ENCODE measurements at places on chromosomes 2 and 18. TPM values are rescaled to one million over a fixed set of nuclear protein-coding genes. Genes with fewer than 3 reads are reported as not detected.

The CTAGE1 gene
- not detected for total RNA-seq

- no peak for DNase-seq
Observed at GRCh38 chr2:9203876-9204275, 2.7 kb upstream of the ASAP2 start.

DNA sequence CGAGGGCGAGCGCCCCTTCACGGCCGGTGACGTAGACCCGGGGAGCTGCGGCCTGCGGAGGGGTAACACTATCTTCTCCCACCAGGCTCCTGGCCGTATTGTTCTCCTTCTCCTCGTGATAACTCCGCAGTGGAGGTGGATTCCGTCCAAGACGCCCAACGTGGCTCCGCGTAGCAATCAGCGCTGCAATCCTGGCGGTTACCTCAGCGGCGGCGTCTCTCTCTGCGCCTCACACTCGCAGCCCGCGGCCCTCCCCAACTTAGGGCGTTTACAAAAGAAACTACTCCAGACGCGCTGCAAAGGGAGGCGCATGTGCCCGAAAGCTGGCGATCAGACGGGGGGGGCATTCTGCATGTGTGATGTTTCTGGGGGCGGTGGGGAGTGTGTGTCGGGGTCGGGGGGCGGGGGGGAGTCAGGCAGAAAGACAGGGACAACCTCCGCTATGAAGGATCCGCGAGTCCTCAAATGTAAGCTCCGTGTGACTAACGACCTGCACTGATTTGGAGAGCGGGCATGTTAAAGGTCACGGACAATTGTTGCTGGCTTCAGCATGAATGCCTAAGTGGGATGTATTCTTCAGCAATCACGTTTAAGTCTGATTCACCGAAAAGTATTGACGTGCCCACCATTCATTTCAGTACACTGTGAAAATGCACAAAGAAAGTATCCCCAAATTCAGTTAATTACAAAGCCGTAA is 1.3 kb upstream of the ZNF516 start:
- no peak for DNase-seq

The SH3BP4 gene
- 0.05 TPM for total RNA-seq

The CD8B gene
- 0.64 TPM for total RNA-seq

The VSNL1 gene
- not detected for total RNA-seq

The CFC1 gene
- total RNA-seq = not detected

The COPS9 gene
- total RNA-seq = 112 TPM

DNA sequence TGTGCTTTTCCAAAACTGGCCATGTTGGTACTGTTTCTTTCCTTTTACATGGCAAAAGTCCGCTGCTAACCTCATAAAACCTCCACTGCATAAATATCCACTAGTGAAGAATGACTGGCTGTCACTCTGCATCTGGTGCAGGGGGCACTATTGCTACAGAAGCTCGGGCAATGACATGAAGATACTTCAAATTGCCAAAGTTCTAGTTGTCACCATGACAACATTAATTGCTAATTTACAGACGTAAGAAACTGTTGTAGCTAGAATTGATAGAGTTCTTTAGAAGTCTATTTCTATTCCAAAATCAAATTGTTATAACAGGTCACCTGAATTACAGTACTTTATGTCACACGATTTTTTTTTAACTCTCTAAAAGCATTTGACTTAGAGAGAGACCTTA is 845 bp downstream of the CFAP210 start:
- no peak for DNase-seq

The ID2 gene
- 431 TPM for total RNA-seq

DNA sequence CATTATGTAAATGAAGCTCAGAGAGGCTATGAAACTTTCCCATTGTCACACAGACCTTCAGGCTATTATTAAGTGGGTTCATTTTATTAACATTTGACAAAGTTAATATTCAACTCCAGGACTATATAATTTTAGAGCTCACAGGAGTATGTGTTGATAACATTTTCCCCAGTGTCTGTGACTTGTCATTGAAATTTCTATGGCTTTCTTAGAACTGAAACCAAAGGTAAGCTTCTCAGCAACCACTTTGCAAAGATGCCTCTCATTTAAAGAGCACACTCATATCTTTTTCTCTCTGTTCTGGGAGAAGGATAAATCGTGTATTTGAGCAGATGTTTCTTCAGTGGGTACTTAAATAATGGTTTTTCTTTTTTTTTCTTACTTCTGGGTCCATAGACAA is 61.8 kb upstream of the LHCGR start:
- no peak for DNase-seq

GRCh38 chr2:3238951-3239841 is 138.4 kb downstream of the EIPR1 start:
- DNase-seq = no peak

GRCh38 chr2:230650585-230651137 is 62.0 kb upstream of the CAB39 start:
- DNase-seq = no peak

GRCh38 chr18:49082714-49083688 is 132.2 kb upstream of the SMAD7 start:
- DNase-seq = no peak

DNA sequence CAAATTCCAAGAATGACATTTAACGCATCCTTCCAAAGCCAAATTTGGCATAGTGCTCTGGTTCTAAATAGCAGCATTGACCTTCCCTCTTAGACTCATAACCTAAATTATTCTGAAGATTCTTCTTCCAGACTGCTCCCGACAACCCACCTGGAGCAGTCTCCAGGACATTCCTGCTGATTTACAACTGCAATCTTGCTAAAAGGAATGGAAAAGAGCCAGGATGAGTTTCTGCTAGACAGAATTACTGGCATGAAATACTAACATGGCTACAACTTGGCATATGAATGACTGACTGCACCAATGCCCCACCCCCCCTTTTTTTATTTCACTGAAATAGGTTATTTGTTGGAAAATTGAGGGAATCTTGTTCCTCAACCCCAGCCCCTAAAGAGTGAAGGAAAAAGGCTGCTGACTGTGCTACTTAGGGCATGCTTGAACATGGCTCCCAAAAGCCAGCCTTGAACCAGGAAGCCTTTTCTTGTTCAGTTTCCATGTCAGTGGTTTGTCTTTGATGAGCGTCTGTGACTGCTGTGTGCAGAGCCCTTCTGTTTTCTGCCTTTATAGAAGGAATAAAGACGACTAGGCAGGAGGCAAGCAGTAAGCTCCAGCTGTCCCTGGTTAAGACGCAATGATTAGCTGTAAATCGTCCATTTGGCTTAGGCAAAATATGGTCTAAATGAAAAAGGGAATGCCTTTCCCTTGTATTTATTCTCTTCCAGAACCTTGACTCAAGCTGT is 47.4 kb upstream of the ITGB6 start:
- DNase-seq = no peak

DNA sequence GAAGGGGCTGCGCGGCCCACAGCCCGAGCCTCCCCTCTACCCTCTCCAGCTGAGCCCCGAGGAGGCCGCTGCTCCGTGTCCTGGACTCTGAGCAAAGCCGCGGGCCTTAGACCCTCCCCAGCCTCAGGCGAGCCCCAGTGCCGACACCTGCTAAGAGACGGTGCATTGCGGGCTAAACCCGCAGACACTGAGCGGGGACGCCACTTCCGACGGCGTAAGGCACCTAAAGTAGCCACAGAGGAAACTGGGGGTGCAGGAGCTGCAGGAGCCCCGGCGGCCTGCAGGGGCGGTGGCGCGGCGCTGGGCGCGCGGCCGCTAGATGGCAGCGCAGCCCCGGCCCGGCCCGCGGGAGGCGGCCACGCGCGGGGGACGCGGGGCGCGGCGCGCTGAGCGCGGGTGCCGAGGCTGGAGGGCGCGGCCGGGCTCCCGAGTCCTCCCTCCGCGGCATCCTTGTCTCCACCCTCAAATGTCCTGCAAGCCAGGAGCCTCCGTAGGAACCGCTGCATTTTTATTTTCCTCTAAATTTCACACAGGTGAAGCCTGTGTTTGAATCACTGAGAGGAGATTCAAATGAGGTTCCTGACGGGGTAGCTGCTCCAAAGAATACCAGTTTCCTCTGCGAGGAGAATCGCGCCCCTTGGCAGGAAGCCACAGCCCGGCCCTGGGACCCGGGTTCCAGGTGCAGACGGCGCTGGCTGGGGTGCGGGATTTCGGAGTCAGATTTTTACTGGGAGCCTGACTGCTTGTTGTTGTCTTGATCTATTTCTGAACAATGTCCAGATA is 650.5 kb downstream of the GALR1 start:
- DNase-seq = peak; percentile 57

The COBLL1 gene
- total RNA-seq = 0.11 TPM

DNA sequence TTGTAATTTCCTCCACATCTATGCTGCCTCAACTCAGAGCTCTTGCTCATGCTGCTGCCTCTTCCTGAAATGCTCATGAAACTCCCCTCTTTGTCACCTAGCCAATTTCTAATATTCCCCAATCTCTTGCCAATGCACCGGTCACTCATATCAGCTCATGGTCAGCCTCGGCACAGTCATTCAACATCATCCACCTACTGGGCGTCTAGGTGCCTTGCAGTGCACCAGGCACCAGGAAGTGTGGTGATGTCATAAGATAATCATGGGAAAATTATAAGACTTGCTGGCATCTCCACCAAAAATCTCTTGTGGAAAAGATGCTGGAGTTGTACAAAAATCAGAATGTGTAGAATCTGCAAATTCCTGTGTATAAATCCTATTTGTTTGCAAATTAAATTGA is 52.6 kb upstream of the RAB27B start:
- DNase-seq = no peak

DNA sequence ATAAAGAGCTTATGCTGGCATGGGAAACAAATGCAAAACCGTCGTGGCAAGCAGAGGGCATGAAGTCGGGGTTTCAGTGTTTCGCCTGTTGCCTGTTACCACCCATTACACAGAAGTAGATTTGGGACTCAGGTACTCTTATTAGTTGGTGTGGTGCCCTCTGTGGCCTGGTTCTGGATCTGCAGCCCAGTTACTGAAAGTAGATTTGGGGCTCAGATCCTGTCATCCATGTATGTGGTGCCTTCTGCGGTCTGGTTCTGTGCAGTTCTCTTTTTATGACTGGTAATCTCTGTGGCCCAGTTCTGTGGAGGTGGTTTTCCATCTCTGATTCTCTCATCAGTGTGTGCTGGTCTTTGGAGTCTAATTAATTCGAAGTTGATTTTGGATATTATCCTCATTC is 45.2 kb downstream of the ADNP2 start:
- DNase-seq = no peak

DNA sequence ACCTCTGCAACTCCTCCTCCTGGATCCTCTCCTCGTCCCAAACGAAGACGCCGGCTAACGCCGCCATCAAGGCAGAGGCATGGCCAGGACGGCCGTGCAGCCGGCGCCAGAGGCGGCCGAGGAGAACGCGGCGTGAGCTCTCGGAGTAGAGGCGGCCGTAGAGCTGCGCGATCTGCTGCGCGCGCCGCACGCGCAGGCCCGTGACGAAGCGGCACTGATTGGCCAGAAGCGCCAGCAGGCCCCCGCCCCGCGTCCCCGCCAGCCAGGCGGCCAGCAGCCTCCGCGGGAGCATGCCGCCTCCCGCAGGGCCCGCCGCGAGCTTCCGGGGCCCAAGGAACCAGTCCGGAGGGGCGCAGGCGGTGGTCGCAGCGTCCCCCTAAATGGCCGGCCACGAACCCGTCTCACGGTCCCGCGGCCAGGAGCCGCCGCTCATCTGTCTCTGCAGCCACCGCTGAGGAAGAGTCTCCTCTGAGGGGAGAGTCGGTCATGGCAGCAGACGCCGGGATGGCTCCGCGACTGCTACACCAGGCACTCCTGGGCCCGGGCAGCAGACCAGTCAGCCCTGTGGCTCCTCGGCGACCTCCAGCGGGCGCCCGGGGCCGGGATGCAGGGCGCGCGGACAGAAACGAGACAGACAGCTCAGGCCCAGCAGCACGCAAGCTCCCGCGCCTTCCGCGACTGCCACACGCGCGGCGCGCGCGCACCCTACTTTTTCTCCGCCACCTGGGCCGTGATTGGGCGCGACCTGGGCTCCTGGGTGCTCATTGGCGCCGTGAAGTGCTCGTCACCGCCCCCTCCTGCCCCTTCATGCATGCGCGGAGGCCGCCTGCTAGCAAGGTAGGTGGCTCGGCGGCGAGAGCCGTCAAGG is at the start of gene STARD7:
Gene STARD7 (minus strand): TSS at position 685 of the 868 bp plus-strand sequence. CDS start 393 bp downstream, at position 292.
- DNase-seq = peak; percentile 98

DNA sequence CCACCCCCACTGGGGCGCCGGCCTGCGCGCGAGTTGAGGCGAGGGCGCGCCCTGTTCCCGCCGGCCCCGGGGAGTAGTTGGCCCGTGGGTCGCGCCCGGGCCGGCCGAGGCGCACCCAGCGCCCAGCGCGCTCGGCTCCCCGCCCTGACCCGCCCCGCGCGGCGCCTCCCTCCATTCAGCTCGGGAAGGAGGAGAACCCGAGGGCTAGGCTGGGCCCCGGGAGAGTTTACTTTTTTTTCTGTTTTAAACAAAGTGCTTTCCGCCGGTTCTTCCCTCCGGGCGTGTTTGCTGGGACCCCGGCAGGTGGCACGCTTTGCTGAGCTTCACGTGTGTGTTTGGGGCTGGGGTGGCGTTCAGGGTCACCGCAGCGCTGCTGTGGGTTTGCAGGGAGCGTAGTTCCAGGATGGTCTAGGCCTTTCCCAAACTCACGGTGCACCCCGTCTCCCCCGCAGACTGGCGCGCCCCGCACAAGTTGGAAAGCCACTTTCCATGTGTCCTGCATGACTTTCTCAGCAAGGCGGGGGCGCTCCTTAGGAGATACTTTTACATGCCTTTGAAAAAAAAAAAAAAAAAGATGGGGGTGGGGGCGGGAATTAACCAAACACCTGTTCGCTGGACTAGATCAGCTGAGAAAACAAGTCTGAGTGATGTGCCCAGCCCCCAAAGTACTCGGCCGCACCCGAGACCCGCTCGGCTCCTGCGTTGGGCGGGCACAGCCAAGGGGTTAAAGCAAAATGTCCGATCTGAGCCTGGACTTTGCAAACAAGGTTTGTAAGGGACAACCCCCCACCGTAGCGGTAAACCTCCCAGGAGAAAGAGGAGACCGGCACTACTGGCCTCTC is 825 bp downstream of the ITGA6 start:
- DNase-seq = no peak

GRCh38 chr18:63207143-63207790 is 112.3 kb downstream of the BCL2 start:
- DNase-seq = no peak

- no peak for DNase-seq
Observed at GRCh38 chr2:116094196-116094595, 1651.8 kb downstream of the DPP10 start.

GRCh38 chr2:39481611-39482010 is 44.5 kb upstream of the MAP4K3 start:
- DNase-seq = no peak

DNA sequence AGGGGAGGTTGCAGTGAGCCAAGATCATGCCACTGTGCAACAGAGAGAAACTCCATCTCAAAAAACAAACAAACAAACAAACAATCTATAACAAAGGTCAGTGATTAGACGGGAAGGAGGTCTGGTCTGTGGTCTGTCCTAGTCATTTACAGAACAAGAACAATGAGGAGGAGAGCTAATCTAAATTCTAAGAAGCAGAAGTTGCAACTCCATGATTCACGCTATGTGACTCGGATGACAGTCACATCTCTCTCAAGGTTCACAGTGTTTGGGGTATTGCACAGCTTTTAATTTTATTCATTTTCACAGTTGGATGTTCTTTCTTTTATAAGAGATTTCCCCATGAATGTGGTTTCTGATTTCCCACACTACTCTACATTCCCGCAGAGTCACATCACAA is 218.7 kb upstream of the PIEZO2 start:
- no peak for DNase-seq

GRCh38 chr2:36441816-36442215 is 86.2 kb downstream of the CRIM1 start:
- no peak for DNase-seq

Data from activated T-helper 2 cell treated with anti-CD3 and anti-CD28 coated beads, Interferon-gamma antibody, Interleukin-2, Interleukin-4, amounts not matched to agents 10 μg/mL and 5 μg/mL and 100 μg/mL, durations not matched to agents 14 hours and 24 hours and 36 hours (primary cell).